ENCODE measurements at places on chromosomes 3 and 15.

- DNase-seq: no peak
Measured at GRCh38 chr3:29718661-29719065, 437.8 kb downstream of the RBMS3 start.

DNA sequence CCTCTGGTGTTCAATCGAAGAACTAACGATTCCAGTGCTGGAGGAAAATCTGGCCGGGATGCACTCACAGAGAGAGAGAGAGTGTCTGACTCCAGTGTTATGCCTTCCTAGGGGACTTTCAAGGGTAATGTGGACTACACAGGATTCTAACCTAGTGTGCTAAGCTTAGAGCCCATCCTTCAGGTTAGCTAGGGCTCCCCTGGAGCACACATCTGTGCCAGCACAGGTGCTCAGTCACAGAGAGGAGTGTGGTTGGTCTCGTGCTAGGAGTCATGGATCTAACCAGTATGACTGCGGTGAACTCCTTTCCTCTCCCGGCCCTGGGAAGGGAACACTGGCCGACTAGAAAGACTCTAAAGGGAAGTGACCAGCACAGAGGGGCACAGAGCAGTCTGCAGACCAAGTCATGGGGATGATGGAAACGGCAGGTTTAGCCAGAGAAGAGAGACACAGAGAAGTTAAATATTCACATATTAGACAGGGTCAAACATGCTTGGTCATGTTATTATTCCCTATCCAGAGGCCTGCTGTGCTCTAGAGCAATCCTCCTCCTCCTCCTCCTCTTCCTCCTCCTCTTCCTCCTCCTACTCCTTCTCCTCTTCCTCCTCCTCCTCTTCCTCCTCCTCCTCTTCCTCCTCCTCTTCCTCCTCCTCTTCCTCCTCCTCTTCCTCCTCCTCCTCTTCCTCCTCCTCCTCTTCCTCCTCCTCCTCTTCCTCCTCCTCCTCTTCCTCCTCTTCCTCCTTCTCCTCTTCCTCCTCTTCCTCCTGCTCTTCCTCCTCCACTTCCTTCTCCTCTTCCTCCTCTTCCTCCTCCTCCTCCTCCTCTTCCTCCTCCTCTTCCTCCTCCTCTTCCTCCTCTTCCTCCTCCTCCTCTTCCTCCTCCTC, 280.3 kb downstream of the XXYLT1 start:
- DNase-seq: no peak

DNA sequence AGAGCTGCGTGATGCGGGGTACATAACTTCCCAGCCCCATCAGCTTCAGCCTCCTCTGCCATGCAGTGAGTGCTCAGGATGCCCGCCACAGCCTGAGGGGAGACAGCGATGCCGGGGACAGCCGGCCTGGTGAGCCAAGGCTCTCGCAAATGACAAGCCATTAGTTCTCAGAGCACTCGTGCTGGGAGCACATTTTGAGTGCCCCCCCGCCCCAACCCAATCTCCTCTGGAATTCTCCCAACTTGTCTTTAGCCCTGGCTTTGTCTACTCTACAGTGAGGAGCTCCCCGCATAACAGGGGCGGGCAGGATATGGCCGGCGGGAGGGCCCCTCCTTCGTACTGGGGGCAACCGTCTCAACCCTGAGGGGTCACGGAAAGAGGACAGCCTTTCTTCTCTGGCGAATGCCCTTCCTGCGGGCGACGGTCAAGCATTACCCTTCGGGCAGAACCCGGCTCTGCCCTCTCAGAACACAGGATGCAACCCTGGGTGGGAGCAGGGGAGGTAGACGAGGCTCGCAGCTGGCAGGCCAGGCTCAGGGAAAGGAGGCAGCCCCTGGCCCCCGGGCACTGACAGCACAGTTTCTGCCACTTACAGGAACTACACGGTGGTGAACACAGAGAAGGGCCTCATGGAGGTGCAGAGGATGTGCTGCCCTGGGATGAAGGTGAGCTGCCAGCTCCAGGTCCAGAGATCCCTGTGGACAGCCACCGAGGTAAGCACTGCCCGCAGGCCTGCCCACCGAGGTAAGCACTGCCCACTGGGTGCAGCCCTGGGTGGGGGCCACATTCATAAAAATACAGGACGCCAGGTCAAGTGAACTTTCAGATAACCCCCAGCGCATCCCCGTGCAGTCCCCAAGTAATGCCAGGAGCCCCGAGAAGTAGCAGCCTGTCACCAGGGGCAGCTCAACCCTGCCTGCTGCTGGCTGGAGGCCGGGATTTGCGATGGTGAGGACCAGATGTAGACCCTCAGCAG, 141.7 kb downstream of the LRRK1 start:
- DNase-seq: no peak

- no peak for DNase-seq
Measured at GRCh38 chr15:36626984-36627383, 47.6 kb downstream of the CDIN1 start.

DNA sequence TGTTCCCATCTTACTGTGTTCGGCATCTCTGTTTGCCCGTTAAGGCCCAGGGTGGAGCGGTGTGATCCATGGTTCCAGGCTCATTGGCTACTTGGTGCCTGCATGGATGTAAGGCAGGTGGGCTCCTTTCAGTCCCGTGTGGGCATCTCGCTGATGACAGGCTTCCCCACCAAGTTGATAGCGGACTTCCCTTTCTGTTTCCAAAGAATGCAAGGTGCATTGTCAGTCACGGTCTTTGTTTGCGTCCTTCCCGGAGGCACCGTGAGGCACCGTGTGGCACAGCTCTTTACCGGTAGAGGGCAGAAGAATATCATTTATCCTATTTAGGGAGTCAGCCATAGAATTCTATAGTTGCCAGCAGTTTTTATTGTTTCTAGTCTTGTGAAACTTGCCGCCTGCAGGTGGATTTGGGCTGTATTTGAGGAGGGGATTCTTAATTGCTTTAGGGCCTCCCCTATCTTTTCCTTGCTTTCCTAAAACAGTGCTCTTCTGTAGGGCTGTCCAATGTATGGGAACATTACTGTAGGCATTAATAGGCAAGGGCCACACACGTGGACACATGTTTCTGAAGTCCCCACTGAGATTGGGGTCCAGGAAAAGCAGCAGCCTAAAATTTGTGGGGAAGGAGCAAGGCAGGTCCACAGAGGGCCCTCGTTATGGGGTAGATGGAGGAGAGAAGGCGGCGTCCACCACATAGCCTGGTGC, 244.1 kb downstream of the SLCO3A1 start:
- peak; percentile 55 for DNase-seq

- no peak for DNase-seq
Measured at GRCh38 chr15:60720493-60721256, 241.7 kb upstream of the ICE2 start.

GRCh38 chr3:98359993-98360675, 6.5 kb downstream of the OR5K4 start:
- DNase-seq: no peak

Data from fibroblast of mammary gland (primary cell).